ENCODE measurements at places on chromosomes 11 and 22.

GRCh38 chr11:130403967-130404366, 24.4 kb downstream of the ADAMTS8 start:
- DNase-seq: no peak

DNA sequence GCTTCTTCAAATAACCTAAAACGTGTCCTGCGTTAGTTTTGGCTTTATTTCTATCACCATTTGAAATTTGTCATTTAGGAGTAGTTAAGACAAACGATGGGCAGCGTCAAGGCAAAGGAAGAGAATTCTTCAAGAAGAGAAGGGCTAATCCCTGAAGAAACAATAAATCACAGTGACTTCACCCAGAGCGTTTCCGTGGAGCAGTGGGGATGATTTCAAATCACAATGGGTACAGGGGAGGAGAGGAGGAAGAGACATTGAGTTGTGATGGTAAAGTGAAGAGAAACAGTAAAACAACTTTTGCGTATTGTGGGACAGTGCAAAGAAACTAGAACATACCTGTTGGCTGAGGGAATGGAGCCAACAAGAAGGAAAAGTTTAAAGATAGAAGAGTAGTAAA, 9.7 kb downstream of the PDGFD start:
- DNase-seq: no peak

GRCh38 chr11:75938543-75938942, 123.5 kb downstream of the UVRAG start:
- no peak for DNase-seq

- no peak for DNase-seq
Measured at GRCh38 chr11:99979042-99979441, 708.0 kb upstream of the ARHGAP42 start.

DNA sequence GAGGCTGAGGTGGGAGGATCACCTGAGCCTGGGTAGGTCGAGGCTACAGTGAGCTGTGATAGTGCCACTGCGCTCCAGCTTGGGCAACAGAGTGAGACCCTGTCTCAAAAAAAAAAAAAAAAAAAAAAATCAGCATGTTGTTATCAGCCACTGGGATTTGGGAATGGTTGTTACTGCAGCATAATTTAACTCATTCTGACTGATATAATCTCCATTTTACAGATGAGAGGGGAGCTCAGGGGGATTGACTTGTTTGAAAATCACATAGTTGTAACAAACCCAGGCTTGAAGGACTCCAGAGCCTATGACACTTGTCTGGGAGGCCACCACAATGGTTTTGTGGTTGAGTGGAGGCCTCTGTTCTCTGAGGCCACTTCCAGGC, 3.0 kb upstream of the SEPTIN3 start:
- no peak for DNase-seq

DNA sequence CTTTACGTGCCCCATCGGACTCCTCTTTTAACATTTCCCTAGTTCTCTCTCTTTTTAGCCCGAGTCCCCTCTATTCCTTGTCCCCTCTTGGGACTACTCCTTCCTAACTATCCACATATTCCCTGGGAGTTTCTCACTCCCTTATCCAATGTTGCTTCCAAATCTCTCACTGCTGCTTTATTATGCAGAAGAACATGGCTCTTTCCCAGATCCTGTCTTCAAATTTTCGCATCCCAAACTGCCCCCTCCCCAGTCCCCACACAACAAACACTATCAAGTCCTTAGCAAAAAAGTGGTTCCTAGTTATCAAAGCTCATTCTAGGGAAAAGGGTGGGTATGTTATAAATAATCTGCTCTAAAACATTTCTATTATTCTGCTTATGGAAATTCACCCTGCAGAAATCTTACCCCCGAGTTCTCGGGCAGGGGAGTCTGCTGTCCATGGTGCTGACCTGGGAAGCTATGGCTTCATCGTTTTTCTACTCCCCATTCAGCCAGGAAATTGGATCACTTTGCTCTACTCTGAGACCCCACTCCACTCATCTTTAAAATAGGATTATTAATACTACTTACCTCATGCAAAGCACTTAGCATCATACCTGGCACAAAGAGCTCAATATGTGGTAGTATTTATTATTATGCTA, 393.5 kb downstream of the BUD13 start:
- no peak for DNase-seq

DNA sequence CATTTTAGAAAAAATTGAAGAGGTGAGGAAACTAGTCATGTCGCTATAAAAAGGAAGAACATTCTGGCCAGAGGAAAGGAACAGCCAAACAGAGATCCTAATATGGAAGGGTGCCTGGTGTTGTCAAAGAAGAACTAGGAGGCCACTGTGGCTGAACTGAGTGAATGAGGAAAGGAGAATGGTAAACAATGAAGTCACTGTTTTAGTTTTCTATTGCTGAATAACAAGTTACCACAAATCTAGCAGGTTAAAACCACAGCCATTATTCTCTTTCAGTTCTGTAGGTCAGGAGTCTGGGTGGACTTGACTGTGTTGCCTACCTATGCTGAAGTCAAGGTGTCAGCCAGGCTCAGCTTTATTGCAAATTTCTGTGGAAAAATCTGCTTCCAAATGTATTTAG, 549.3 kb upstream of the CCDC90B start:
- no peak for DNase-seq

GRCh38 chr11:31421820-31422219, 52.2 kb downstream of the DNAJC24 start:
- DNase-seq: no peak

- no peak for DNase-seq
Measured at GRCh38 chr11:133038850-133039249, 493.5 kb downstream of the OPCML start.

GRCh38 chr11:79942646-79943045, 501.8 kb upstream of the TENM4 start:
- DNase-seq: no peak

DNA sequence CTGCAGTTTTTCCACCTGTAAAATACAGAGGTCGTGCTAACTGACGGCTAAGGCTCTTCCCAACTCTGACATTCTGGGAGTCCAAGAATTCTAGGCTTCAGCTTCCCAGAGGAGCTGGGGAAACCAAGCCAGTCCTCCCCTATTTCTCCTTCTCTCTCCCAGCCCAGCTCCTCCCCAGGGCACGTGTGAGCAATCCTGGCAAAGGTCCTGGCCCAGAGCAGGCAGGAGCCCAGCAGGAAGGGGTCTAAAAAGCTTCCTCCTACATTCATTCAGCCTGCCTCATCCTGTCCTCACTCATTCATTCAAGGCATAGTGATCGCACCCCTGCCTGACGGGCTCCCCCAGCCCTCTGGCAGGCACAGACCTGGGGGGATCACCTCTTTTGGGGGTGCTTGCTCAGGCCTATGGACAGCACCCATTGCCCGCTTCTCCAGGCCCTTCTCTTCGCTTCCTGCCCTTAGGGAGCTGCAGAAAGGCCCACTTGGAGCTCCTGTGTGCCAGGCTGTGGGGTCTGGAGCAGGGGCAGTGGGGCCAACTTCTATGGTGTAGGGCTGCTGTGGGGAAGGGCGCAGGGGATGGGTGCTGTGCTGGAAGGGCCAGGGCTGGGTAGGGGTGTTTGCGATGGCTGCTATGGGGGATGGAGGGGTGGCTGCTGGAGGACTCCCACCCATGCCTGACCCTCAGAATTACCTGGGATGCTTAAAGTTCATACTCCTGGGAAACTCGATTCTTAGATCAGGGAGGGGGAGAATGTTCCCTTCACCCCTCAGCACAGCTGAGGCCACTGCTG, 9.8 kb downstream of the KCNC1 start:
- DNase-seq: no peak

GRCh38 chr11:128575961-128576350, 11.4 kb downstream of the ETS1 start:
- no peak for DNase-seq

DNA sequence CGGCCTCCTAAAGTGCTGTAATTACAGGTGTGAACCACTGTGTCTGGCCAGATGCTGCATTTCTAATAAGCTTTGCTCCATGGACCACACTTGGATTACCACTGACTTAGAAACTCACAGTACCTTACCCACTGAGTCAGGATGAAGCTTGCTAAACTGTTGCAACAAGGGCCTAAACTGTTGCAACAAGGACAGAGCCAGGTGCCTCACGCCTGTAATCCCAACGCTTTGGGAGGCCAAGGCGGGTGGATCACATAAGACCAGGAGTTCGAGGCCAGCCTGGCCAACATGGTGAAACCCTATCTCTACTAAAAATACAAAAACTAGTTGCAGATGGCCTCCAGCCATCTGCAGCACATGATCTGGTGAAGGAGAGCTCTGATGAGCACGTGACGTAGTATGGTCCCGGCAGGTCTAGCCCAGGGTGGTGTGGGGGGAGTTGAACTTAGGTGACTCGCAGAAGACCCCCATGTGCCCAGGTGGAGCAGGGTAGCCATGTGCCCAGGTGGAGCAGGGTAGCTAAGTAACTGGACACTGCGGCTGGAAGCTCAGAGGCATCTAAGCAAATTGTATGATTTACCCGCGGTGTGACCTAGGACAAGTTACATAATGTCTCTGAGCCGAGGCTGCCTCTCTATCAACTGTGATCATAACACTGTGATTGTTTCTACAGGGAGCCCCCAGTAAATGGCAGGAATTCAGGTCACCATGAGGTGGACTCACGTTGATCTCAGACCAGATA, 8.4 kb downstream of the SLC25A45 start:
- no peak for DNase-seq

DNA sequence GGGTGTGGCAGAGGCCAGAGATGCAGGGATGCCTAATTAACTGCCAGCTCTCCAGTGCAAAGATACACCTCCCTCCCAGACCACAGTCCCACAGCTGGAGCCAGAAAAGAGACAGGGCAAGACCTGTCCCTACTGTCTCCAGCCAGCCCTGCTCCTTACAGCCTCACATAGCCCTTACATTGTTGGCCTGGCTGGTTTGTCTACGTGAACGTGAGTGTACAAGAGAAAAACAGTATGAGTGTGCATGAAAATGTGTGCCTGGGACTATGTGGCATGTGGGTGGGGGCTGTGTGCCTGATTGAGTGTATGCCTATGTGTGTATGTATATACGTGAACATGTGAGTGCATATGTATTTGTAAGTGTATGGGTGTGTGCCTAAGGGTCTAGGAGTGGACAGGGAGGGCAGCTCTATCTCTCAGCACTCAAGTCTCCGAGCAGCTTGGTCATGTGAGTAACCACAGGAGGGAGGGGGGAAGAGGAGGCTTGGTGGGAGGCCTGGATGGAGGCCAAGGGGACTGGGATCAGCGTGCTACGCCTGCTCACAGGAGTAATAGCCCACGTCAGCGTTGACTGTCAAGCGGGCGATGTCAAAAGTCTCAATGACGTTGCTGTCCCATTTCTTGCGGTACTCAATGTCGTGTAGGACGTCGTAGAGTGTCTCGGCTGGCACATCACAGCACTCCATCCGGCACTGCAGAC, 6.6 kb upstream of the ARAP1 start:
- no peak for DNase-seq

DNA sequence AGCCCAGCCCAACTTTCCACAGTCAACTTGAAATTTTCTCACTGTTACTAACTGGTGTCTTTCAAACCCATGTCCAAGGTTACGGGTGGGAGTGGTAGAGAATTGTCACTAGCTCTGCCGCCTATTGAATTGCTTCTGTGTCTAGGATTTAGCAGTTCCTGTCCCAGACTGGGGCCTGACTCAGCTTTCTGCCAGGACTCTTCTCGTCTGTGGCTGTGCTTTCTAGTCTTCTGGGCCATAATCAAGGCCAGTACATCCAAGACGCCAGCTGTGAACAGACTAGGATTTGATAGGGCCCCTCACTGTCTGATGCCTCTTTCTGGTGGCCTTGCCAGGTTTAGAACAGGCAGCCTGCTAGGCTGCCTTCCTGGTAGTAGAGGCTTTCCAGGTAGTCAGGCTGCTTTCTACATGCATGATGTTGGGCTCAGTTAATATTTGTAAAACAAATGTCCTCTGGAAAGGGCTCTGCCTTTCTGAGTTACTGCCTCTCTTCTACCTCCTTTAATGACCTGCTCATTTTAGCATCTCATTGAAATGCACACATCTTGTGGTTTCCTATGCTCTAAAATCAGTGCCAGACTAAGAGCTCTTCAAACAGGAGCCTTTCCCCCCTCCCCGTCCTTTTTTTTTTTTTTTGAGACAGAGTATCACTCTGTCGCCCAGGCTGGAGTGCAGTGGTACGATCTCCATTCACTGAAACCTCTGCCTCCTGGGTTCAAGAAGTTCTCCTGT, 13.1 kb upstream of the HIKESHI start:
- DNase-seq: no peak

DNA sequence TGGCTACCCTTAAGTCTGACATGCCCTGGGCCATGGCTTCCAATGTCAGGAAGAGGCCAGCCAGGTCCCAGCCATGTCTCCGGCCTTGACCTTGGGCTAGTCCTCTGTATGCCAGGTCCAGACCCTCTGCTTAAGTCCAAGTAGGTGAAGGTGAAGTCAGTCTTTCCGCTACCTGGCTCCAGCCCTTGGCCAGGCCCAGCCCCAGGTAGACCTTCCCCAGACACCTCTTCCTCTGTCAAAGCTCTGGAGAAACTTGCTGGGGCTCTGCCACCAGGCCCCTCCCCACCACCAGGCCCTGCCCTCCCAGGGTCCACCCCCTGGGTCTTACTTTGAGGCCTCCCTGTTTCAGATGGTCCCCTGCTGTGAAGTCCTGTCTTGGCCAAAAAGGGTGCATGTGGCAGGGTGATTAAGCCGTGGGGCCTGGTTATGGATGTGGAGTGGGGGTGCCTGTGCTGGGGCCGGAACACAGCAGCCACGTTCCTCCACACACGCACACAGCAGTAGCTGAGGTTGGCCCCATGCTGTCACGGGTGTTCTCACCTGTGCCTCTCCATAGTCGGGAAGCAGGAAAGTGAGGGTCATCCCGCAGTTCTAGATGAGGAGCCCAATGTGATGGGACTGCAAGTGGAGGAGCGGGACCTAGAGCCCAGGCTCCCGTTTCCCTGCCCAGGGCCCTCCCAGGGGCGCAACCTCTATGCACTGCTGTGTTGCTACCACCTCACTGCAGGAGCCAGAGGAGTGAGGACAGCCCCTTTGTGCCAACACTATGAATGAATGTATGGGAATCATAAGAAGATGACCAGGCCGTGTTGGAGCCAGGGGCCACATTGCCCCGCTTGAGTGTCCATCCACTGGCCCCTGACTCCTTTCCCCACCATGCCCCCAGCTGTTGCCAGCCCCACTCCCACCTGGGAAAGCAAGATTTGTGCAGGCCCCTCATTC, 72.2 kb downstream of the LINC01488 start:
- DNase-seq: no peak

- DNase-seq: no peak
Measured at GRCh38 chr22:38996105-38996504, 14.0 kb downstream of the APOBEC3B start.

DNA sequence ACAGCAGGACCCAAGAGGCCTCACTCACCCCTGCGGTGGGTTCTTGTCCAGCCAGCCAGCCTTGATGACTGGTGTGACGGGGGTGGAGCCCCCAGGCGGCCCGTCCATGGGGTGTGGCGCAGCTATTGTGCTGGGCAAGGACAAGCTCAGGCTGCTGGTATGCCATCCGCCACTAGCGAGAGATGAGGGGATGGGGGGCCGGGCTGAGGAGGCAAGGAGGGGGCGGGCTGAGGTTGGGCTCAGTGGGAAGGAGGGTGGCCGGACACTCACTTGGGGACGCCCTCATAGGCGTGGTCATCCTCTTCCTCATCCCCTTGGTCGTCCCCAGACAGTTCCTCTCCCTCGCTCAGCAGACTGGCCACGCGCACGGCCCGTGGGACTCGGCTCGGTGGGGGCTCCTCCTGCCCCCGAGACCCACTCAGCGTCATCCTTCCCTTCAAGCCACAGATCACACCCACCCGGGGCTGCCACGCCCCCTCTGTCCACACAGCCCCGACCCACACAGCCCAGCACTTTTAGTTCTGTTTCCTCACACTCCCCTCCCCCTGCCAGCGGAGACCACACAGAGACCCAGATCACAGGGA, 38.0 kb upstream of the PDE2A start:
- no peak for DNase-seq

All from epithelial cell of proximal tubule (primary cell).